ENCODE measurements at places on chromosomes 12 and 14.

GRCh38 chr14:72822946-72823611 is 70.8 kb downstream of the DPF3 start:
- no peak for DNase-seq

- DNase-seq: no peak
Measured at GRCh38 chr12:52812749-52813148, 1.2 kb downstream of the KRT4 start.

GRCh38 chr12:28993720-28994119 is 155.4 kb upstream of the FAR2 start:
- DNase-seq: no peak

GRCh38 chr12:44223736-44224135 is 387.9 kb downstream of the TMEM117 start:
- no peak for DNase-seq

GRCh38 chr14:99540196-99541032 is 59.2 kb downstream of the CCNK start:
- no peak for DNase-seq

- DNase-seq: peak; percentile 67
Measured at GRCh38 chr14:54168489-54168888, 211.9 kb upstream of the BMP4 start.

DNA sequence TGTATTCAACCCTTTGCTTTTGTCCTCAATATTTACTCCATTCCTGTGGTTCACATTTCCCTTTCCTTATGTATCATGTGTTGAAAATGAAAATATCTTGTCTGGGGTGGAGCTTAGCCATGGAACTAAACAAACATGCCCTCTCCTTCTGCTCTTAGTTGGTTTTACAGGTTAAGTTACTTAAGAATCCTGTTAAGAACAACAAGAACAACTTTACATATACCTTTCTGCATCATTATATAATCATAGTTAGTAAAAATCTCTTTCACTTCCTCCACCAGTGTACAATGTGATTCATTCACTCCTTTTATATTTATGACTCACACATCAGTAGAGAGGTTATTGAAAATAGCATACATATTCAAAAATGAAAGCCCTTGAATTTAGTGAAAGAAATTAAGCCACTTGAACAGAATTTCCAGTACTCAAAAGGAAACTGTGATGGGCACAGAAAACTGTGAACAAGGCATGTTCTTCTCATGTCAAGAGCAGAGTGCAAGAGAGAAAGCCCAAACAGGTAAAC is 307.7 kb downstream of the CCDC91 start:
- peak; percentile 59 for DNase-seq

DNA sequence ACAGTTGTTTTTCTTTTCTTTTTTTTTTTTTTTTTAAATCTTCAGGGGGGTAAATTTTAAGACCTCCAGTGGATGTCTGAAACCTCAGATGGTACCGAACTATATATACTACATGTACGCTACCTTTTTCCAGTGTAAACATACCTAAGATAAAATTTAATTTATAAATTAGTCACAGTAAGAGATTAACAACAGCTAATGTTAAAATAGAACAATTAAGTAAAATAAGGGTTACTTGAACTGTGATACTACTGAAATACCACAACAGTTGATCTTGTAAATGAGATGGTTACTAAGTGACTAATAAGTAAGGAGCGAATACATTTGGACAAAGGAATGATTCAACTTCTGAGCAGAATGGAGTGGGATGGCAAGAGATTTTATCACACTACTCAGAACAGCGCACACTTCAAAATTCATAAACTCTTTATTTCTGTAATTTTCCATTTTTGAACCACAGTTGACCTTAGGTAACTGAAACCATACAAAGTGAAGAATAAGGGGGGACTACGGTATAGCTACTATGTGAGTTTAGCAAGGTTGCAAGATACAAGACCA is 80.5 kb upstream of the PCED1B start:
- DNase-seq: peak; percentile 79

DNA sequence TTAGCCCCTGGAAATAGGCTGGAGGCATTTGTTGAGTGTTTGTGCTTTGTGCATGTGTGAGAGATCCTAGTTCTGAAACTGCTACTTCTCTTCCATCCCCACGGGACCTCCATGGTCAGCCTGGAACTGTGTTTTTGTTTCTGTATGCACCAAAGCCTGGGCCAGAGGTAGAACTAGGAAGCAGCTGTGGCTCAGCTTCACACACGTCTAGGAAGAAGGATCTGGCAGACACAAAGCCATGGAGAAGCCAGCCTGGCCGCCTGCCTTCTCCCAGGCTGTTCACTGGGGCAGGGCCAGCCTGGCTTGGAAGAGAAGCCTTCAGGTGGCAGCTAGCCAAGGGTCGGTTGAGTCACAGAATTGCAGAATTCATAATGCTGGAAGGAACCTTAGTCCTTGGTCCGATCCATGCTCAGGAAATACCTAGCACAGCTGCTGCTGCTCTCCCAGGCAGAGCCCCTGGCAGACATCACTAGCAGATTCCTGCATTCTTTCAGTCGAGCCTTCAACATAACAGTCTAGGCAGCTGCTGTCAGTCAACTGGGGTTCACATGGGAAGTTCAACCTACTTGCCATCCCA is 27.0 kb downstream of the RIN3 start:
- peak; percentile 91 for DNase-seq

DNA sequence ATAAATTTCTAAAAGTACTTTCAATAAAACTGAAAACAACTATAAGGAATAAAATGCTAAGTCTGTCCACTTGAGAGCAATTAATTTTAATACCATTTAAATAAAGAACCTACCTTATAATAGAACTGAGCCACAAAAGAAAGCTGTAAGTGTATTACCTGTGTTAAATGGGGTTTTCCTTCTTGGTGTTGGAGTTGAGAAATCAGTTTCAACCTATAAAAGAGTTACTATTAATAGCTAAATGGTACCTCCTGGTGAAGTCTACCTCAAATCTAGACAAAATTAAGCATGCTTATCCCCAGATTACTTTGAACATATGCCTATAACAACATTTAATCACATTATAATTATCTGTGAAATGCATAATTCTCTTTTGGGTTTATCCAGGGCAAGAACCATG is 48.8 kb downstream of the MIS18BP1 start:
- no peak for DNase-seq

GRCh38 chr14:39431416-39432178 is 636 bp downstream of the FBXO33 start:
- DNase-seq: peak; percentile 45

DNA sequence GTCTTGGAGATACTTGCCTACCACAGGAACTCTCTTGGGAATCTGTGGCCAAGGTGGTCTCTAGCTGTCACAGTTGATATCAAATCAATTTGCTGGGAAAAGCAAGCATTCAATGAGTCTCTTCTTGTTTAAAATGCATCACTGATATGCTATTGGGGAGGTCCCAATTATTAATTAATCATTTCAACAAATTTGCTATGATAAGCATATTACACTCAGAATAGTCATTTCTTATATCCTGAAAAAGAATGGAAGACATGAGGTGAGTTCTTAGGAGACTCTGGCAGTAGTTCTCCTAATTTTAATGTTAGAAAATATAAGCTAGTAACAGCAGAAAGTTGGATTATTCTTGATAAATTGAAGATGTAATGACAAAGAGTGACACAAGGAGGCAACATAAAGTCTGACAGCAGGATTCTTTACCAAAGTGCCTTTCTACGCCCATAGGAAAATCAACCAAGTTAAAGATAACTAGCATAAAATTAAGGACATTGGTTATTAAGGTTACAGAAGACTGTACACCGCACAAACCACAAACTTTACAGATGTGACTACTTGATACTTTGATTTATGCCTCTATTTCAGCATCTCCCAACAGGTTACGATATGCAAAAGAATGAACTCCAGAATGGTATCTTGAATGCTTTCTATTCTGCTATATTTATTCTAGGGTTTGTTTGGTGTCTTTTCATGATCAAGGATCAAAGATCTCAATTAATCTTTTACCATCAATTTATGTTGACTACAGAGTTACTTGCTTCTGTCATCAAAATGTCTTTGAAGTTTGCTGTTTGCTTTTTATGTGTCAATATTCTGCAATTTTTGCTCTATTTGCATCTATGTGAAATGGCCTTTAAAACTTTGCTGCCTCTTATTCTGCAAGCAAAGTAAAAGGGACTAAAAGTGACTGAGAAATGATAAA is 349.6 kb upstream of the CLEC14A start:
- DNase-seq: no peak

GRCh38 chr12:121184984-121185889 is 24.7 kb upstream of the P2RX4 start:
- DNase-seq: no peak

DNA sequence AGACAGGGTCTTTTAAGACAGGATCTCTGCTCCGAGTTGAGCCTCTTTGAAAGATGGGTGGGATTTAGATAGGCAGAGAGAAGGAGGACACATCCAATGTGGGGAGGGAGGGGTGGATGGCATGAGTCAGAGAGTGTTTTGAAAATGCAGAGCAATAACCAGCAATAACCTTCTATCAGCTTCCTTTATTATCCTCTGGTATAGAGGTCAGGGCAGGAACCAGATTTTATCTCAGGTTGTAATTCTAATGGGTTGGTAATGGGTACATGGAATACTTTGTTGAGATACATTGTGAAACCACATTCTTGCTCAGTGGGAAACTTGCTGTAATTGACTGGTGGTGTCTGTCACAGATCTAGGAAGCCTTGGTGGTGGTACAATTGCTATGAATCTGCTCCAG is 37.6 kb upstream of the CCDC63 start:
- DNase-seq: no peak

- DNase-seq: no peak
Measured at GRCh38 chr12:119171691-119172425, 6.9 kb upstream of the HSPB8 start.

- DNase-seq: no peak
Measured at GRCh38 chr14:24254630-24255392, 8.2 kb downstream of the TGM1 start.

DNA sequence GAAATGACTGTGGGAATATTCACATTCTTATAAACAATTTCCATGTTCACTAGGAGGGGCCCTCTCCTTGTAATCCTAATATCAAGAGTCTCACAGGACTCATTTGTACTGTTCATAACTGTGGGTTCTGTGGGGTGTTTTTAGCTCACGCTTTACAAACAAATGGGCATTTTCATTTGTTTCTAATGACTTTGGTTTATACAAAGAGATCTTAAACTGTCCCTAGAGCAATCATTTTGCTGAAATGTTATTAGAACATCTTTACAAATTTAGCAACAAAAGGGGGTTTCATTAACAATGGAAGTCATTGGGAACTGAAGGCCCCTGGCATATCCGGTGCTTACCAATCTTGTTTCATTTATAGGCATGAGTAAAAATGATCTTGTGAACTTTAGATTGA is 370.5 kb downstream of the TRHDE start:
- DNase-seq: no peak

- no peak for DNase-seq
Measured at GRCh38 chr14:51613416-51613815, 38.3 kb upstream of the FRMD6 start.

GRCh38 chr12:46667551-46667950 is 158.2 kb downstream of the SLC38A4 start:
- no peak for DNase-seq

GRCh38 chr12:81249976-81250375 is 172.1 kb downstream of the ACSS3 start:
- DNase-seq: no peak
